Activated CD4-positive, alpha-beta memory T cell treated with anti-CD3 and anti-CD28 coated beads, Interleukin-2, amount 10 ng/mL, durations not matched to agents 7 days and 5 days (primary cell): ENCODE measurements at places on chromosomes 11 and 22.
A peak's percentile ranks its signal among the peaks of the same experiment; 100 is the strongest.

DNA sequence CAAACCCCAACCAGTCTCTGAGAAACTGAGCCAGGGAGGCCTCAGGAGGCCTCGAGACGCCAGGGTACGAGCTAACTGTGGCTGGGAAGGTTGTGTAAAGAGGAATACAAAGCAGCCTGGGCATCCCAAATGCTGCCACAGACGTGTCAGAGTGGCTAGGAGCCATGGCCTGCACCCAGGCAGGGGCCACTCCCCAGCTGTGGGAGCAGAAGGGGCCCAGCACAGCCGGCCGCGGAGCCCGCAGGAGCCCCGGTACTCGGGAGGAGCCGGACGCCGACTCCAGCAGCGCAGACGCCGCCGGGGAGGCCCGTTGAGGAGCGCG, 349.8 kb upstream of the B3GAT1 start:
- DNase-seq: no peak

GRCh38 chr11:76209973-76210930, 4.0 kb upstream of the WNT11 start:
- DNase-seq: peak; percentile 24

GRCh38 chr22:30239488-30240405, 6.8 kb downstream of the LIF start:
- DNase-seq: no peak

GRCh38 chr22:43529934-43530333, 118.1 kb downstream of the MPPED1 start:
- DNase-seq: no peak

- DNase-seq: no peak
Observed at GRCh38 chr22:49208004-49208402, 619.7 kb downstream of the BRD1 start.

GRCh38 chr11:67045314-67045713, 11.3 kb upstream of the RHOD start:
- no peak for DNase-seq

GRCh38 chr11:8603696-8604077, 9.7 kb upstream of the STK33 start:
- DNase-seq: no peak
